Ureter (tissue), 1 donor: ENCODE measurements at places on chromosomes 2 and 18. TPM values are rescaled to one million over a fixed set of nuclear protein-coding genes. Genes with fewer than 3 reads are reported as not detected.

GRCh38 chr2:69917852-69918251 lies 2.9 kb downstream of the MXD1 start:
- DNase-seq = no peak

DNA sequence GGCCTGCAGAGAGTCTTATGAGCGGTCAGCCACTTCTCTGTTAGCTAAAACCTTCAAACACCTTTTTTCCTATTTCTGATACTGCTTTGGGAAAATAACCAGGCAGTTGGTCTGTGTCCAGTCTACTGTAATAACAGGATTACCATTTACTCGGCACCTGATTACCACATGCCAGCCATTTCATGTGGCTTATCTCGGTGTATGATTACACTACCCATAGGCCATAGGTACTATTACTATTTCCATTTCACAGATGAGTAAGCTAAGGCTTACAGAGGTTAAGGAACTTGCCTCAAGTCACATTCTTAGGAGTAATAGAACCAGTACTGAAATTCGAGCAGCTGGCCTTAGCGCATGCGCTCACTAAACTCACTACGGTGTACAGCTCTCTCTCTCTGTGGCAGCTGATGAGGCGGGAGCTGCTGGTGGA lies 147.2 kb upstream of the L3MBTL4 start:
- DNase-seq = no peak

CDC42EP3 gene
- total RNA-seq = 95.3 TPM

GALNT3 gene
- 41.5 TPM for total RNA-seq
